ENCODE measurements at places on chromosomes 3 and 15.

GRCh38 chr15:40301467-40302179 is 6.1 kb downstream of the PLCB2 start:
- DNase-seq, result no peak

DNA sequence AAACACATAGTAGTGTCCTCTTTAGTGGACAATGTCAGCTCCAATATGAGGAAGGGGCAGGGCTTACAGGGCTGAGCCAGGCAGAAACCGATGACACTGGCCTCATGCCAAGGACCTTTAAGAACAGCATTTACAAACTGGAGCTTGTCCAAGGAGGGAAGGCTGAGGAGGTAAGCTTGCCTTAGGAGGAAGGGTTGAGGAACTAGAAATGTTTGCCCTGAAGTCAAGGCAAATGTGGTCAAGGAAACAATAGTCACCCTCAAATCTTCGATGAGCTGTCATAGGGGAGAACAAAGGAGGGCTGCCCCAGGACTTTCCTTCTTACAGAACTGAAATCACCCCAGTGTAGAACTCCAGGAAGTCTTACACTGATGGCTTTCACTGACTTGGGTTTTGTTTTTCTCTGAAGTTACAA is 136.4 kb downstream of the LIPC start:
- DNase-seq, result no peak

- no peak for DNase-seq
Observed at GRCh38 chr3:174640932-174641331, 218.2 kb upstream of the NAALADL2 start.

GRCh38 chr3:69687641-69688040 is 51.6 kb upstream of the MITF start:
- DNase-seq, result no peak

DNA sequence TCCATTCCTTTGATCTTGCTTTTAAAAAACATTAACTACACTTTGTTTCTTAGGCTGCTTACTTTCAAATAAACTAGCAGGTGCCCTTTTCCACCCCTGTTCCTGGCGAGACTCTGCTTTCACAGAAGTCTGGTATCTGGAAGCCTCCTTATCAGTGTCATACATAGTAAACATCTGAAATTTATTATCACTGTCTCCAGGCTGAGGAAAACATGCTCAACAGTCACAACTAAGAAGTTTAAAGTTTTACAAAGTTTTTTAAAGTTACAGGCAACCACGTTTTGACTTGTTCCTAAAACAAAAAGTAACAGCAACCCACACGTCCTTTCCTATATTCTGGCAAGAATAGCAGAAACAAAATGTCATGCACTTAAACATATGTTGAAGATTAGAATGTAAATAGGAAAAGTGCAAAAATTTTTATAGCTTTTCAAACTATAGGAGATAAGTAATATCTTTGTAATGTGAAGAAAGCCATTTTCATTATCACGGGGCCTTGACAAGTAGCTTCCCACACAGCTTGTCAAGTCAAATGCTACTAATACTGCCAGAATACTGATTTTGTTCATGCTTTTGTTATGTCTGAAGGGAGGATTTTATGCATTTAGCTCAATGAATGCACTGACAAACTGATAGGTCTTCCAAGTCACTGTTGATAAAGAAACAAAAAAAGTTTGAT is 275.2 kb upstream of the KCNMB2 start:
- no peak for DNase-seq

DNA sequence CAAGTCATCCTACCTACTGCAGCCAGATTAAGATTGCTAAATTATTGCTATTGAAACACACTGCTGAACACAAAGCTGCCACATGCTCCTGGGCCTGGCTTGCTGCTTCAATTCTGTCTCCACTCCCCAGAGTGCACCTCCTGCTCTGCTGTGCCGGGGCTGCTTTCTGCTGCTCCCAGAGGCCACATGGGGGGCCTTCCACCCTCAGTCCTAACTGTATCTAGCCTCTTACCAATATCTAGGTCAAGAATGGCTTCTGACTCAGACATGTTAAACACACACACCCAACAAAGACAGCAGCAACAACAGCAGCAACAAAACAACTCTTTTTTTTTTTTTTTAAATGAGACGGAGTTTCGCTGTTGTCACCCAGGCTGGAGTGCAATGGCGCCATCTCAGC is 33.0 kb downstream of the MYZAP start:
- no peak for DNase-seq

GRCh38 chr3:159146392-159146791 is 344.5 kb downstream of the MFSD1 start:
- no peak for DNase-seq

- no peak for DNase-seq
Observed at GRCh38 chr3:180961552-180961951, 28.0 kb downstream of the DNAJC19 start.

Measured in CD4-positive, alpha-beta T cell treated with Interleukin-6 at 100 ng/mL for 8 hours (primary cell).